ENCODE measurements at places on chromosomes 11 and 22. TPM values are rescaled to one million over a fixed set of nuclear protein-coding genes. Genes with fewer than 3 reads are reported as not detected.

DNA sequence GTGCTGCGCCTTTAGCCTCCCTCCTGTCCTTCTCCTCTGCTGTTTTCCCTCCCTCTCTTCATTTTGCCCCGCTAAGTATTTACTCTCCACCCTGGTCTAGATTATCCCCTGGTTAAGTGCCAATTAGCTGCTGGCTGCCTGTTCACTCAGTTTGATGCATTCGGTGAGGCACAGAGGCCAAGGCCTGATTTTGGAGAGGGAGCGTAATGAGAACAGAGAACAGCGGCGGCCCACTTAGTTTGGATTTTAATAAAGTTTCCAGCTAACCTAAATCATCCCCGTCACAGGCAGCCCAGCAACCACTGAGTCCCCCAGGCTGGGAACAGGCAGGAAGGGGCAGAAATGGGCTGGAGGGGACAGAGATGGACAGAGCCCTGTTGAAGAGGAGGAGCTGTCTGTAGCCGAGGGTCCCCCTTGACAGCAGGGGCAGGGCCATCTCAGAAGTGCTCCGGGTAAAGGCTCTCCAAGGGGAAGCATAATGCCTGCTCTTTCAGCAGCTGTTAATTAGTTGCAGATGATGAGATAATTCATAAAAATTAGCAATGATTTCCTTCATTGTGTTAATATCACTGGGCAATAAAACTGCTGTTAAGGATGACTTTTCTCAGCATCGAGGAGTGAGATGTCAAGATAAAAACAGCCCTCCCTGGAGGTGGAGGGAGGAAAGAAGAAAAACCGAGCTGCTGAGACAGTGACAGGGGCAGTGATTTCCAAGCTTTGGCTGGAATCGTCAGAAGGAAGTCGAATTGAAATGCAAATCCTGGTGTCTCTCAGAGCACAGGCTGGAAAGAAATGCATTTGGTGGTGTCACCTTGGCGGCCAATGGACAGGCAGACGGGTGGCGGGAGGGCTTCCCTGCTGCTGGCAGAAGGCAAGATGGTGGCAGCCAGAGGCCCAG lies 170.1 kb downstream of the GRIK4 start:
- DNase-seq, result no peak

GRCh38 chr11:127236776-127237175 lies 236.2 kb upstream of the KIRREL3 start:
- DNase-seq, result no peak

CCDC116 gene
- 0.48 TPM for polyA plus RNA-seq

HYOU1 gene
- 46.0 TPM for polyA plus RNA-seq

DNA sequence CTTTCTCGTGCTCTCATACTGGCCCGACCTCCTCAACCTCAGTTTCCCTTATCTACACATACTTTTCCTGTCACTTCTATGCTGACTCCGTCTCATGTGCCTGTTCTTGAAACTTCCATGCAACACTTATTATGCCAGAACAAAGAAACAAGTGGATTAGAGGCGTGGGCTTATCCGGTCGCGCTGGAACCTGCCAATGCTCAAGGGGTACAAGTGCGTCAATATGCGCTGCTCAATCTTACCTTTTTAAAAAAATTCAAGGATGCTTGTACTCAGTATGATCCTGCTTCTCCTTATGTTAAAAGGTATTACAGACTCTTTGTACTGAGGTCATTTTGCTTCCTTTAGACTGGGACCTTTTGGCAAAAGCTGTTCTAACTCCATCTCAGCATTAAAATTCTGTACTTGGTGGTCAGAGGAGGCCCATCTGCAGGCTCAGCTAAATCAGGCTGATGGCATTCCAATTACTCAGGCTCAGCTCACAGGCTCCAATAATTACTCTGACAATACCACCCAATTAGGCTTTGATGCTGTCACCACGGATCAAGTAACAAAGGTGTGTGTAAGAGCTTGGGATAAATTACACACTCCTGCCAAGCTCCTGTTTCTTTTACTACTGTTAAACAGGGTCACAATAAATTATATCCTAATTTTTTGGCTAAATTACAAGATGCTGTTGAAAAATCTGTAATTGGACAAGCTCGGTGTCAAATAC lies 26.3 kb upstream of the ALDH3B2 start:
- DNase-seq, result no peak

Measured in muscle of arm (tissue), 14 donors.